Stimulated activated effector memory CD8-positive, alpha-beta T cell treated with anti-CD3 and anti-CD28 coated beads, Interleukin-12 subunit alpha, Interleukin-12 subunit beta, amount 100 ng/mL, for 72 hours (primary cell): ENCODE measurements at places on chromosomes 2 and 18.

GRCh38 chr2:3647246-3647645, 10.8 kb upstream of the ALLC start:
- no peak for DNase-seq

GRCh38 chr2:241514986-241515737, 6.8 kb upstream of the STK25 start:
- no peak for DNase-seq

DNA sequence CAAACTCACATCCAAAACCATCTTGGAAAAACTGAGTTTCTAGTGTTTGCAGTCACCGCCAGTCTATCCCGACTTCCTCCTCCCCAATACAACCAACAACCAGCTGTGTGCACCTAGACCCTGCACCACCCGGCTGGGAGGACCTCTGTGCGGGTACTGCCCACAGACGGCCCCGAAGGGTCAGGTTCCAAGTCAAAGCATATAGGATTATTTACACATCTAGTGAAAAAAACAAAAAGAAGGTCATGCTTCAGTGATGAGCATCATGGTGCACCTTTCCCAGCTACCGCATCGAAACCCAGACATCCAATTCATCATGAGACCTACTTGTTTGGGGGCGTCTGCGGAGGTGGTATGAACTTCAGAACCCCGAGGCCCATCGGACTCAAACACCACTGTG, 124.8 kb downstream of the ZNF516 start:
- DNase-seq: no peak

DNA sequence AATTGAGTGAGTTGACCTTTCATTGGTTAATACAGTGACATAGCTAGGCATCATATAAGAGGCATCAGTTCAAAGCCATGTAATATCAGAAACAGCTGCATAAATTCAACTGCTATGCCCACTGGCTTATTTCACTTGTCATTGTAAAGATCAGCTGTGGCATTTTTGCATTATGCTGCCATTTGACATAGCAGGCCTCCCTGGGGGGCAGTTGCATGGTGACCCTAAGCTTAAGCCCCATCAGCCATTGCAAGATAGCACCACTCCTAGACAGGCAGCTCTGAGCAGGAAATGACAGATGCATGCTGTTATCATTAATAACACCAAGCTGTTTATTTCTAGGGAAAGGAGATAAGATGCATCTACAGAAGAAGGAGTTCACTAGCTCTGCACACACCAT, 233.4 kb upstream of the CNTNAP5 start:
- no peak for DNase-seq

GRCh38 chr2:36655453-36655852, 41.1 kb upstream of the VIT start:
- DNase-seq: no peak

- DNase-seq: no peak
These were observed 105.5 kb downstream of the NOL10 start for GRCh38 chr2:10584242-10584753.
